ENCODE measurements at places on chromosomes 11 and 22.
A peak's percentile ranks its signal among the peaks of the same experiment; 100 is the strongest.

DNA sequence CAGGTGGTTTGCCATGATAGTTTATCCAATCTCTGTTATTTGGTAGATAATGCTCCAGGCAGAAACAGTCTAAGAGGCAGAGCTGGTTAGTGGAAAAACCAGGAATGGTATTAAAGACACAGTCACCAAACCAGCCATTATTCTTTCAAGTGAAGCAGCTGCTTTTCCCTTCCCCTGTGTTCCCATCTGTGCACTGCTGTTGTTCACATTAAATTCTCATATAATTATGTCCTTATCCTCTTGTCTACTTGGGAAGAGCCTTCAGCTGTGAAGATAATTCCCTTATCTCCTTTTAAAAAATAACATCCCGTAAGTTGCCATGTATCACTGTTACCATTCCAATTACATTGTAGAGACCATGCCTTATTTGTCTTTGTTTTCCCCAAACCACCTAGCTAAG is 5.2 kb upstream of the TBCEL start:
- DNase-seq, result no peak

DNA sequence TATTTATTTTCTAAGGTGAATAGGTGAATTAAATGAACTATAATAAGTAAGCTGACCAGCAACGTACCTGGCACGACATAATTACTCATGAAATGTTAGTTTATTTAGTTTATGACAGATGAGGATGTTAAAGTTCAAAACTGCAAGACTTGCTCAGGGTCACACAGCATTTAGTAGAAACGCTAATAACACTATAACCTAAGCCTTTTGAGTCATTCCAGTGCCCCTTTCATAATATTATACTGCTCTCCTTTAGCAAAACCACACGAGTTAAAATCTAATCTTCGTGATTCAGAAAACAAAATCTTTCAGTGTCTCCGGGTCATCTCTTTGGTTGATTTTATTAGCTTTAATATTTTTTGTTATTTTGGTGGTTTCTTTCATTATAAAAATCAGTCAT is 39.6 kb downstream of the BTBD10 start:
- no peak for DNase-seq

GRCh38 chr11:77449060-77449521 is 24.8 kb downstream of the PAK1 start:
- DNase-seq, result no peak

- no peak for DNase-seq
These were observed 5.2 kb upstream of the PRR33 start for GRCh38 chr11:1896923-1897322.

DNA sequence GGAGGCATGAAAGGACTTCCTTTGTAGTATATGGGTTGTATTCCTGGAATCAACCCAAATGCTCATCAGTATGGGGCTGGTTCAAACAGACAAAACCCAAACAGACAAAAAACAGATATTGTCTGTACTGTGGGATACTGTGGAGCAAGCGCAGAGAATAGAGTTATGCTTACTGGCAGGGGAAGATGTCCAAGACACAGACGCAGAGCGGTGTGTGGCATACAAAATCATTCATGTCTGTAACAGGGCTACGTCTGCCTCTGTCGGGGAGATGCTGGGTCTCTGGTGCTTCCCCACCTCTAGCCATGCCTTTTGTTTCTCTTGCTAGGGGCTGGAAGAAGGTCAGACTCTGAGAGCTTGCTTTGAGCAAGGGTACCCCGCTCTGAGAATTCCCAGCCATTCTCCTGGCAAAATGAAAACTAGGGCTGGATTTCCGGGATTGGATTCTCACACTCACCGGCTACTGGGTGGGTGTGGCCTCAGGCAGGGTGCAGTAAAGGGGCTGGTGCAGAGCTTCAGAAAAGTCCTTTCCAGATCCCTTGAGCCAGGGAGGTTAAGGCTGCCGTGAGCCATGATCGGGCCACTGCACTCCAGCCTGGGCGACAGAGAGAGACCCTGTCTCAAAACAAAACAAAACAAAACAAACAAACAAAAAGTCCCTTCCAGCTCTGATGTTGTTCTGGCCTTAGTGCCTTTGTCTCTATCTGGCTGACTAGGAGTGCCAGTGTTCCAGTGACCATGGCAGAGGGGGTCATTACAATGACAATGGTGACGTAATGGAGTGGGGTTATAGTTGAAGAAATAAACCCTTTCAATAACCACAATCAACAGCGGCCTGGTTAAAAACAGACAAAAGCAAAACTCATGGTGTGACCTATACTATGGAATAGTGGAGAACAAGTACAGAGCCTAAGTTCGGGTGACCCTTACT is 2.9 kb upstream of the ABCC8 start:
- no peak for DNase-seq

DNA sequence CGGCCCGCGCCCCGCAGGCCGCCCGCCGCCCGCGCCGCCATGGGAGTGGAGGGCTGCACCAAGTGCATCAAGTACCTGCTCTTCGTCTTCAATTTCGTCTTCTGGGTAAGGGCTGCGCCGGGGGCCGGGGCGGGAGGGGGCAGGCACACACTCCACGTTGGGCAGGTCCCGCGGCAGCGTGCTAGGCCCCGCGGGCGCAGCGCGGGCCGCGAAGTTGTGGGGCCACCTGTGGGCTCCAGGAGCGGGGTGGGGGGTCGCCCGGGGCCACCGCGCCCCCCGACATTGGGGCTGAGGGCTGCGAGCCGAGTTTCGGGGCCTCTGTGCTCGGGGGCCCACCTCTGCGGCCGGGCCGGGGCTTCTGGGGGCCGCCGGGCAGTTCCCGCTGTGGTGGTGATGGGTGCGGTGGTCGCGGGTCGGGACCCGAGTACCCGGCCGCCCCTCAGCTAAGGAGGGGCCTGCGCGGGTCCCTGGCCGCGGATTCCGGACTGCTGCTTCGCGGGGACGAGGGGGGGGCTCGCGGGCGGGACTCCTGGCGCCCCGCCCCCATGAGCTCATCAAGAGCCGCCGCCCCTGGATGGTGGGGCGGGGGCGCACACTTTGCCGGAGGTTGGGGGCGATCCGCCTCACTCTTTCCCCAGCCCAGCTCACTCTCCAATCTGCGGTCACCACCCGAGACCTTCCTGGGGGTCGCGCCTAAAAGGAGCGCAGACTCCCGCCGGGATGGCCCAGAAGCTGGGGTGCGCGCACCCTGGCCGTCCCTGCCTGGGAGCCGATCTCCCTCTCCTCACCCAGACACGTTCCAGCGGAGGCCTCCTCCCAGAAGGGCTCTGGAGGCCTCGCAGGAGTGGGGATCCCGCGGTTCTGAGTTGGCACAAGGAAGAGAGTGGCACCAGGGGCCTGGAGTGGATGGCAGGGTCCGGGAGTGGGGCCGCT is 667 bp downstream of the CD81 start:
- DNase-seq, result no peak

DNA sequence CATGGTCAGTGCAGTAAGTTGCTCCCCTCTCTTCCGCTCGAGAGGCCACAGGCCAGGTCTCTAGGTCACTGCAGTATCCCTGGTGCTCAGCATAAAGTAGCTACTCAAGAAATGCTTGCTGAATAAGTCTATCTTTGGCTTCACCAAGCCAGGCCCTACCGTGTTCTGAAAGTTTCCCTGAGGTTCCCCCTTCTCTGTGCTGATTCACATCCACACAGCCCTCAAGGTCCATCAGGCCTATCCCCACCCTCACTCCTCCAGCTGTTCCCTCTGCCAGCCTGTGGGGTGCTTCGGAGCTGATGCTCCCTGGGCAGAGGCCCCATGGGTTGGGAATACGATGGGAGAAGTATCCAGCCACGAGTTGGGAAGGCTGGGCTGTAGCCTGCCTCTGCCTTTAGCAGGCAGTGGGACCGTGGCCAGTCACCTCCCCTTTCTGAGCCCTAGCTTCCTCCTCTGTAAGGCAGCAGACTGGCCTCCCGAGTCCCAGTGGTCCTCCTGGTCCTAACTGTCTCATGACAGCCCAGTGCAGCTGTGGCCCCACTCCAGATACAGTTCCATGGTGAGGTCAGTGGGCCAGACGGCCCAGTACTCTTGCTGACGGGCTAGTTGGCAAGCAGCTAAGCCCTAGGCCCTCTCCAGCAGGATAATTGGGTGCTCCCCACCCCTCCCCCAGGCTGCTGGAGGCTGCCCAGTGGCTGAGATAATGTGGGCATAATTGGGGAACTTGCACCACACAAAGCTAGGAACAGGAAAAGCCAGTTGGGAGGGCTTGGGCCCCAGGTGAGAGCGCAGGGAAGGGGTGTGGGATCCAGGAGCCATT is 48.2 kb downstream of the NECTIN1 start:
- DNase-seq, result no peak

DNA sequence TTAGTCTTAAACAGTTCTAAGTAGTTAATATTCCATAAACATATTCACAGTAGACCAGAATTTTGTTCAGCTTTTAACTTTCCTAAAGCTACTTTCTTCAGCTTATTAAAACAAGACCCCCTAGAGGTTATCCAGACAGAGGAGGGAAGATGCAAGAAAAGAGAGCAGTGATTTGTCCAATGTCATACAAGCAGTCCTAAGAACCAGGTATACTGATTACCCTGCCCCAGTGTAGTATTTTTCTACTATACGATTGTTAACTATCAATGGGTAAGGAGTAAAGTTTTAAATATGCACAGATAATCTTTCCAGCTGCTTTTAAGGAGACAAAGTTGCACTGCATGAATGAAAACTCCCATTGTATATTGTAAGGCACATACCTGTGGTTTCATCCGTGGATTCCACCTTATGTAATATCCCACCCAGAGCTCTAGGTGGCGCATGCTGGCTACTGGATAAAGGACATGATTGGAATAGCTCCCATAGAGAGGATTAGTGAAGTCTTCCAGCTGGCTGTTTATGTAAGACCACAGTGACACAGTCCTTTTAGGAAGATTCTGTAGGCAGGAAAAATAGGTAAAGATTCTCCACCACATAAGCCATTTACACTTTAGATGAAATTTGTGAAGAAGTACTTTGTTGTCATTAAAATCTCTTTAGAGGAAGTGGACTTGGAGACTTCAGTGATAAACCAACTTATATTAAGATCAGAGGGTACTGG is 45.6 kb downstream of the CEP57 start:
- DNase-seq, result peak; percentile 45

- DNase-seq, result no peak
These were observed 48.0 kb upstream of the CADM1 start for GRCh38 chr11:115552151-115552772.

- DNase-seq, result no peak
These were observed 14.3 kb downstream of the OR2AG2 start for GRCh38 chr11:6757373-6757967.

- DNase-seq, result no peak
These were observed 29.0 kb downstream of the PI4KA start for GRCh38 chr22:20829491-20830134.

DNA sequence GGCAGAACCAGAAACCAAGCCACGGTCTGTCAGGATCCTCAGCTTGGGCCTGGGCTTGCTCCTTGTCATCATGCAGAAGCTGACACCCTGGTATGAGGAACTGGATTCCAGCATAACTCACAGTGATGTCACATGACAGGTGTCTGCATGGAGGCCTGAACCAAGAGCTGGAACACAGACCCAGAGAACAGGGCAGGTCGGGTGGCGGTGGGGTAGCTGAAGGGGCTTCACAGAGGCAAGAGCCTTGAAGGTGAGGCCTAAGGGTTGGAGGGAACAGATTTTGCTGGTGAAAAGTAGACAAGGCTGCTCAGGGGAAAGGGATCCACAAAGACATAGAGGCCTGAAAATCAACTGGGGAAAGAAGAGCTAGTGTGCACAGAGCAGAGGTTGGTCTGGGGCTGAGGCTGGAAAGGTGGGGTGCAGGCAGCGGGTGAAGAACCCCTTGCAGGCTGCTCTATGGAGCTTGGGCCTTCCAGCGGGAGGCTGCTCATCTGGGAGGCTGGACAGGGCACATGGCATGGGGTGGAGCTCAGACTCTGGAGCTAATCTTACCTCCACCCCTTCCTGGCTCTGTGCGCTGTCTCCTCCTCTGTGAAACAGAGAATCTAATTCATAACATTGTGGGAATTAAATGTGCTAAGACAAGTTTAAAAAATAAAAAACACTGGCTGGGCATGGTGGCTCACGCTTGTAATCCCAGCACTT is 18.4 kb upstream of the RPS3 start:
- no peak for DNase-seq

Measured in NCI-H2107 (cell line).